Breast epithelium (tissue), 4 donors: ENCODE measurements at places on chromosomes 7 and 10.

DNA sequence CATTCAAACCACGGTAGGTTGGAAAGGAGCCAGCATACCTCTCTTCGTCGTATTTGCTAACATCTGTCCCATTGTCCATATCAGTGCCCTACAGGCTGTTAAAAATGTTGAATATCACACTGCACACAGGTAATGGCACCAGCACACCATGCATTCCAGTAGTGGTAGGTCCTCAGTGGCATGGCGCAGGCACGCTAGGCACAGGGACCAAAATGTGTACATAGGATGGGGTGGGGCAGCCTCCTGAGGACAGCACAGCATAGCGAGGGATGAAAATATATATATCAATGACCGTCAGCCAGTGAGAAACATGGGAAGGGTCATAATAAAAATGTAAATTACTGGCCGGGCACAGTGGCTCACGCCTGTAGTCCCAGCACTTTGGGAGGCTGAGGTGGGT lies 99.9 kb upstream of the CTBP2 start:
- no peak for DNase-seq

DNA sequence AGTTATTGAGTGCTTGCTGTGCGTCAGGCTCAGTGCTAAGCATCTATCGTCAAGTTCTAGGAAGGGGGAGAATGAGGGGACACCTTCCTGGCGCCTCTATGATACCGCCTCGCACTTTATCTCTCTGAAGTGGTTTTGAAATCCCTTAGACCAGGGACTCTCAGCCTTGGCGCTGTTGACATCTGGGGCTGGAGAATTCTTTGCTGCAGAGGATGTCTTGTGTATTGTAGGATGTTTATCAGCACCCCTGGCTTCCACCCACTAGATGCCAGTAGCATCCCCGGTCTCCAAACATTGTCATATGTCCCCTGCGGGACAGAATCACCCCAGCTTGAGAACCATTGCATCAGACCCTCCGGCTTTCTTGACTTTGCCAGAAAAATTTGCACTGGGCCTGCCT lies 285.5 kb downstream of the CCDC3 start:
- no peak for DNase-seq

DNA sequence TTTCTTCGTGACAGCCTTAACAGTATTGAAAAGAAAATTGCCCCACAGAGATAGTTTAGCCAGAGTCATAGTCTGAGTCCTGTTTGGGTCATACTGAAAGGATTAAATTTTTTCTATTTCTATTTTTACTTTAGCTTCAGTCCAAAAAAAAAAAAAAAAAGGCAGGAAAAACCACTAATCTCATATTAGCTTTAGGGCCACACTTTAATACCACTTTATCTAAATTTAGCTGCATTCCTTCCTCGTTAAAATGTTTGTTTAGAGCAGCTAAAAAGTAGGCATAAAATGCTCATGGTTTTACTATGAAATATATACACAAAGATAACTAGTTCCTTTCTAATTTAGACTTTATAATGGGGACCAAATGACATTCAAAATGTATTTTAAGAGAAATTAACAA lies 216.5 kb upstream of the TMEM196 start:
- no peak for DNase-seq

DNA sequence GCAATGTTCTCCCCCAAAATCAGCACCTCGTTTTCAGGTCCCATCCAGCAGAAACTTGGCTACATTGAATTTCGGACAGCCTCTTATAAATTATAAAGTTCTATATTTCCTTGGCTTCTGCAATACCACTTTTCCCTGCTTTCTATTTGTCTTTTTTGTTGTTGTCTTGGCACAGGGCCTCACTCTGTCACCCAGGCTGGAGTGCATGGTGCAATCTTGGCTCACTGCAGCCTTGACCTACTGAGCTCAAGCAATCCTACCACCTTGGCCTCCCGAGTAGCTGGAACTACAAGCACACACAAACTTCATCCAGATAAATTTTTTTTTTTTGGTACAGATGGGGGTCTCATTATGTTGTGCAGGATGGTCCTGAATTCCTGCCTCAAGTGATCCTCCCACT lies 55.3 kb upstream of the HECW1 start:
- no peak for DNase-seq

GRCh38 chr7:102837802-102838201 lies 75.0 kb upstream of the LRRC17 start:
- DNase-seq: no peak

DNA sequence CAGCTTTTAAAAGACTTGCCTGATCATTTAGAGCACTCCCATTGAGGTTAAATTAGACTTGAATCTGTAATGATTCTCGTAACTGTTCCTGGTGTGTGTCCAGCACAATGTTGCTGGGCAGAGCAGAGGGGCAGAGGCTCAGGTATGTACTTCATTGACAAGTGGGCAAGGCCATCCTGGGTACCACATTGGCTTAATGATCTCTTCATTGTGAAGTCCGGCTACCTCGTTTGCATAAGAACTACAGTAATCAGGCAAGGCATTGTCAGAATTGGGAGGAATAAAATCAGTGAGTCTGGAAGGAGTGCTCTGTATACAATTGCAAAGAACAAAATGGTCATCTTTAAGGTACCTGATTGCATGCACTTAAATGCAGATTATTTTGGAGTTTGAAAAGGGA lies 6.1 kb downstream of the RPS24 start:
- no peak for DNase-seq

DNA sequence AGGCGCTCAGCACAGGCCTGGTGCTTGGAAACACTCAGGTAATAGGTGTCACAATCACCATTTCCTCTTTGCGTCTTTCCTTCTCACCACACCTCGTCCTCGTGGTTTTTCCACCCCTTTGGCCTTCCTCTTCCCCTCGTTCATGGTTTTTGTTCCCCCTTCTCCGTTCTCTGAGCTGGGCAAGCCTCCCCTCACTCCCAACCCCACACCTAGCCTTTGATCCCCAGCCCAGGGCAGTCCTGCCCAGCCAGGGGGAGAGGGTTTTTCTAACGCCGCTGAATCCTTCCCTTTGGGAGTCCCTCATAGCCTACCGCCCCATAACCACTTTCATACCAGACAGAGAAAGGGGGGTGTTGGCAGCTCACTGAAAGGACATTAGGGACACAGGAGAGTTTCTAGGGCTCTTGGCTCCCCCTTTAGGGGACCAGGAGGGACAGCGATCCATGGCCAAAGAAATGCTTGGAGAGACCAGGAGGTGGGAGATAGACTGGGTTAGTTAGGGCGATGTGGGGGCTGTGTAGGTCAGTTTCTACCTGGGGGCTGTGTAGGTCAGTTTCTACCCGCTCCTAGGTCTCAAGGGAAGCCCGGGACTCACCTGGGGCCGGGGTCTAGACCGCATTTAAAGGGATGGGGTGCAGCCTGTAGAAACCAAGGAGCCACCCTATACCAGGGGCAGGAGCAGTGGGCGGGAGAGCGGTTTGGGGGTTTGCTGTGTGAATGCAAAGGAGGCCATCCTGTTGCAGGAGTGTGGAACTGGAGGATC lies 1.4 kb downstream of the EPHB4 start:
- DNase-seq: no peak

DNA sequence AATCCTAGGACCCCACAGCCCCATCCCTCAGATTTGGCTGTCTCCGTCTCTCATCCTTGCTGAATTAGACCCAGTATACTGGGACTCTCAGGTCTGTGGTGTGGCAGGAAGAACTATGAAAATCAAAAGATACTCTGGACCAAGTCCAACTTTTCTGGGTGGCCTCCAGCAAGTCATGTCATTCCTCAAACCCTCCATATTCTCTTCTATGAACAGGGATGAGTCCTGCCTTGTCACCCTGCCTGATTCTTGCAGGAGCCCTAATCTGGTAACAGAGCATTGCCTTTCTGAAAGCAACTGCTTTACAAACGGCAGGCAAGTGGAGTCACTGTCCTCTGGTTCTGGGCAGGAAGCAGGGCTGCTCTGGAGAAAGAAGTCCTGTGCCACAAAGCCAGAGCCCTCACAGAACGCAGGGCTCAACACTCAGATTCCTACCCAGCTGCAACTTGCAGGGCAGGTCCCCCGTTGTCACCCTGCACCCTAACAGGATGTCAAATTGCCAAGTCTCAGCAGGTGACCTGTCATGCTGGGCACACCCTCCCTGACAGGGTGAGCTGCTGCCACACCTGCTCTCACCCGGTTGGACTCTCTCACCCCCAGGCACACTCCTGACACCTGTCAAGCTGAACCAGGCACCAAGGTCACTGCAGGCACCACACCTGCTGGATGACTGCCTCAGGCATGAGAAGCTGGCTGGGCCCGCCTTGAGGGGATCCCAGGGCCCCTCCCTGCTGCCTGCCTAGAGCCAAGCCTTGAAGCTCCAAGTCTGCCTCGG lies 227.7 kb downstream of the KCNMA1 start:
- DNase-seq: no peak

GRCh38 chr10:34449836-34450235 lies 365.3 kb downstream of the PARD3 start:
- DNase-seq: no peak

DNA sequence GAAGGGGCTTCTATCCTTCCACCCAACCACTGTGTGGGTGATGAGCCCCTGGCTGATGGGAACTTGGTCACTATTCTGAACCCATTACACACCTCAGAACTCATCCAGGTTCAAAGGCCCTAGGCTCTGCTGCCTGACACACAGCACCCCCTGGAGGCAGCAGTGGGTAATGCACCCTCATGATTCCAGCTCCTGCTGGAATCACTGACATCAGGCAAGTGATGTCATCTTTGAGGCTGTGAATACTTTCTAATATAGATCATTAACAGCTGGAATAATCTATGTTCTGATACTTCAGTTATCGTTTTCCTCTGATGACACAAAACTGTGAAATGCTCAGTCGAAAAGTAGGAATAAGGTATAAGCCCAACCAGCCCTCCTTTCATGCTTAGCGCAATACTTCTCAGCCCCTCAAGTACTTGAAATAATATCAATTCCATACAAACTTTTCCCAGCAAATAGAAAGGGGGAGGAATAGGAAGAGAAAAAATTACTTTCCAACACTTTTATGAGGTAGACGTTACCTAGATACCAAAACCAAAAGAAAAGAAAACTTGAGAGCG lies 7.5 kb upstream of the RBP3 start:
- no peak for DNase-seq

- DNase-seq: no peak
Observed at GRCh38 chr7:33733870-33734650, 171.3 kb upstream of the BMPER start.

GRCh38 chr10:52780391-52781155 lies 8.0 kb upstream of the MBL2 start:
- DNase-seq: no peak

DNA sequence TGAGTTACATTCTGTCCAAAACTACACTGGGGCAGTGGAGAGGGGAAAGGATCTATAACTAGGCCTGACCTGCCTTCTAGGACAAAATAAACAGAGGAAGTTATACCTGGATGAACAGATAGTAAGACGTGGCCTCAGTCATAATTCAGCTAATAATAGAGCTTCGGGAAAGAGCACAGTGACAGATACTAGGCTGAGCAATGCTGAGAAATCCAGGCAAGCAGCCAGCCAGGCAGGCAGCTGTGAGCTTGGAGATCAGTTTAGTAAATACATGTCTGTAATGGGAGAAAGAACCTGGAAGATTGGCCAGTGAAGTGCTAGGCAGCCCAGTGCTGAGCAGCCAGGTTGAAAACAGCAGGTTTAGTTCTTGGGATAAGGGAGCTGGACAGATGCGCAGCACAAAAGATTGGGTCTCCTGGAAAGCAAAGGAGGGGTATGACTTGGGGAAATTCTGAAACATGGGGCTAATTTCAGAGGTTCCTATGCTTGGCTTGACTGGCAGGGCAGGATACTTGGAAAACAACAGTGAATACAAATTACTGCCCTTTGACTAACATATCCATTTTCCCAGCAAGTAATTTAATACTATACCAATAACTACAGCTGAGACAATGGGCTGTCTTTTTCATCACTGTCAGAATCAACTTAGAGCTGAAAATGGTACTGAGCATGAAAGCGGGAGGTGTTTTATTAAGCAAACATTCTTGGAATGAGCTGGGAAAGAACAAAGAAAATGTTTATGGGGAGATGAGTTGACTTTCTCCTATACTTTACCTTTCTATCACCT lies 140.8 kb downstream of the DGKB start:
- no peak for DNase-seq

GRCh38 chr10:71178880-71179279 lies 33.5 kb upstream of the UNC5B start:
- no peak for DNase-seq

- DNase-seq: no peak
Observed at GRCh38 chr10:215444-215843, 80.2 kb downstream of the ZMYND11 start.

DNA sequence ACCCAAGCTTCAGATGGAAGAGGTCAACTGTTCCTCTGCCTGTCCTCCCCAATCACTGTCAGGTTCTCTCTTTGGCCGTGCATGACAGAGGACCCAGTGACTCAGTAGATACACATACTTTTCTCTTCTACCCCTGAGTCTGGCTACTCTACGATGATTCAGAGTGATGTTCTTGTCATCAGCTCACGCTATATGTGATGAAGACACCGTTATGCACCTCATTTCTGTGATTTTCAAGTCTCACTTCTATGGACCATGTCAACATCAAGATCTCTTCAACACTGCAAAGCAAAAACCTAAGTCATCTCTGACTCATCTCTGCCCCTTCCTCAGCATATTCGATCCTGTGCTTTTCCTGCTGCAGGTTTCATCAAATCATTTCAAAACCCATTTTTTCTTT lies 76.6 kb upstream of the DGKI start:
- DNase-seq: no peak

GRCh38 chr7:23410446-23411183 lies 59.7 kb downstream of the IGF2BP3 start:
- DNase-seq: no peak

GRCh38 chr10:119526149-119526548 lies 16.4 kb downstream of the RGS10 start:
- no peak for DNase-seq

GRCh38 chr7:45973725-45974532 lies 52.9 kb upstream of the IGFBP3 start:
- DNase-seq: no peak
